ENCODE measurements at places on chromosomes 12 and 14.
A peak's percentile ranks its signal among the peaks of the same experiment; 100 is the strongest.

- no peak for DNase-seq
Observed at GRCh38 chr12:52740584-52740983, 36.6 kb downstream of the KRT76 start.

DNA sequence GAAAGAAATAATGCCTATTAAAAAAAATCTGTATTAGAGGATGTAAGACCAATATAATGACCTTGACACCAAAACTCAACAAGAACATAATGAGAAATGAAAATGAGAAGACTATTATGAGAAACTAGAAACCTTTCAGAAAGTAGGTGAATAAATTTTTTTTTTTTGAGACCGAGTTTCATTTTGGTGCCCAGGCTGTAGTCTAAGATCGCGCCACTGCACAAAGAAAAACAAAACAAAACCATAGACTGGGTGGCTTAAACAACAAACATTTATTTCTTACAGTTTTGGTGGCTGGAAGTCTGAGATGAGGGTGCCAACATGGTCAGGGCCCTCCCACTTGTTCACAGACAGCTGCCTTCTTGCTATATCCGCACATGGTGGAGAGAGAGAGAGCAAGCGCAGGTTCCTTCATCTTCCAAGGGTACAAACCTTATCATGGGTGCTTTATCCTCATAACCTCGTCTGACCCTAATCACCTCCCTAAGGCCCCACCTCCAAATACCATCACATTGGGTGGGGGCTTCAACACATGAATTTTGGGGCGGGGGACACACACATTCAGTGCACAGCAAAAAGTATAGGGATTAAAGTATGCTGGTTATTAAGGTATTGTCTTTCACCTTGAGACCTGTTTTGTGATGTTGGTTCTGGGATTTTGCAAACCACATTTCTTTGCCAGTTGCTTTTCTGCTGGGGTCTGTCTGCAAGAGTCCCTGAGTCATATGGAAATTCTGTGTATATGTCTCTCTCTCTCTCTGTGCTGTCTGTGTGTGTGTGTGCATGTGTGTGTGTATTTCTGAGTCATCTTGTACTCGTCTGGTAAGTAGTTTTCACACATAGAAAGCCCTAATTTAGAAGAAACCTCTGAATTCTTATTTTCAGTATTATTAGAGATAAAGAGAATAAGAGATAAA lies 26.2 kb downstream of the ZCRB1 start:
- DNase-seq: peak; percentile 32

DNA sequence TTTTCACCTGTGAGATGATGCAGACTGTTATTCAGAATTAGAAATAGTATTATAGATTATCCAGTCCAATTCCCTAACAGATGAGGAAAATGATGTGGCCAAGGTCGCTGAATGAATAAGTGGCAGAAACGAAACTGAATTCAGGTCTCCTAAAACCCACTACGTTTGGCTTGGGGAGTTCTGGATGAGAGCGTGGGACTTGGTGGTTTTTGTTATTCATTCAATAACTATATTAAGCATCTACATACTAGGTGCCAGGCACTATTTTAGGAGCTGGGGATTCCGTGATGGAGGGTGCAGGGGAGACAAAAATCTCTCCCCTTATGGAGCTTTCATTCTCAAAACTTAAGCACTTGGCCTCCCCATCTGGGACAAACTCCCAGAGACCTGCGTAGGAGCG lies 813 bp upstream of the CCDC184 start:
- no peak for DNase-seq

DNA sequence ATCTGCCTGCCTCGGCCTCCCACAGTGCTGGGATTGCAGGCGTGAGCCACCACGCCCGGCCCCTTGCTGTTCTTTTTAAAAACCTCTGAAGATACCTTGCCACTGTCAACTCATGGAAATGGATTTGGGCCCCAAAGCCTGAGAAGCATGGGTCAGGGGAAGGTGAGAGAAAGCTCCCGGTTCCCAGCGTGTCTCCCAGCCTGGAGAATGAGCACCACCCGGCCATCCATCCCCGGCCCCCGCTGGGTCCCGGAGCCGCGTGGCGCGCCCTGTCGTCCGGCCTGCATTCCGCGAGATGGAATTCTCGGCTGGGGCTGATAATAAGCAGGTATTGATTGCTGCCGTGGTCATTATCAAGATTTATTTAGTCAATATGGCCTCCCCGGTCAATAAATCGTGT lies 126.5 kb upstream of the MYL2 start:
- no peak for DNase-seq

GRCh38 chr12:60210756-60211155 lies 614.9 kb downstream of the SLC16A7 start:
- no peak for DNase-seq

DNA sequence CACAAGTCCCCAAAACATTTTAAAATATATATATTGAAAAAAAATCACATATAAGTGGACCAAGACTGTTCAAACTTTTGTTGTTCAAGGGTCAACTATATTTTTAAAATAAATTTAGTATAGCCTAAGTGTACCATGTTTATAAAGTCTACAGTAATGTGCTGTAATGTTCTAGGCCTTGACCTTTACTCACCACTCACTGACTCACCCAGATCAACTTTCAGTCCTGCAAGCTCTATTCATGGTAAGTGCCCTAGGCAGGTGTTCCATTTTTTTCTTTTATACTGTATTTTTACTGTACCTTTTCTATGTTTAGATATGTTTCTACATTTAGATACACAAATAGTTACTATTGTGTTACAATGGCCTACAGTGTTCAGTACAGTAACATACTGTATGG lies 23.4 kb upstream of the TMTC1 start:
- DNase-seq: no peak

DNA sequence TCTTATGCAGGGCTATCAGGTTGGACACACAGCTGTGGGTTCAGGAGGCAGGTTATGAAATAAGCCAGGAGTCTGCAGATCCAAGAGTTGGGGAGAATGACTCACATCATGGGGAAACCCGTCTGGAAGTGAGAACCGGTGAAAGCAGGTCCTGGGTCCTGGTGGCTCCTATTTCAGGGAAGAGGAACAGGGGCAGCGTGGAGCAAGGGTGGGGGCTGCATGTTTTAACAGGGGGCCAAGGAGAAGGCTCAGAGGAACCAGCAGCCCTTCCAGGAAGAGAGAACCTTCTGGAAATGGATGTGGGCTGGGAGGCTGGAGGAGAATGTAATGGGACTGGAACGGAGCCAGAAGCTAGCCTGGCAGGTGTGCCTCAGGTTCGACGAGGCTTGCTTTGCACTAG lies 7.8 kb upstream of the KRT74 start:
- DNase-seq: no peak

DNA sequence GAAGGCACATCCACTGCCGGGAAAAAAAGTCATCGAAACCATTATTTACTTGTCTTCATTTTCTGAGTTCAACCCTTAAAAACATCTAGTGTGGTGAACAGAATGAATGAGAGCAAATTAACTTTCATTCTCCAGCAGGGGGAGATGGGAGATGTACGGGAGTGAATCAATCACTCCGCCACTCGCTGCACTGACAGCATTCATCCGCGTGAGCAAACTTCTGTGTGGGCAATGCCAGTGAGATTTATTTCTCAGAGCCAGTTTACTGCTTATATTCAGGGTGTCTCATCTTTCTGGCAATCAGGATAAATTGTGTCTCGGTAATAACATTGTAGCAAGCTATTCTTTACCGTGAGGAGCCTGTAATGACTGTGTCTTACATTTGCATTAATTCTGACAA lies 463.6 kb upstream of the MIS18BP1 start:
- no peak for DNase-seq

DNA sequence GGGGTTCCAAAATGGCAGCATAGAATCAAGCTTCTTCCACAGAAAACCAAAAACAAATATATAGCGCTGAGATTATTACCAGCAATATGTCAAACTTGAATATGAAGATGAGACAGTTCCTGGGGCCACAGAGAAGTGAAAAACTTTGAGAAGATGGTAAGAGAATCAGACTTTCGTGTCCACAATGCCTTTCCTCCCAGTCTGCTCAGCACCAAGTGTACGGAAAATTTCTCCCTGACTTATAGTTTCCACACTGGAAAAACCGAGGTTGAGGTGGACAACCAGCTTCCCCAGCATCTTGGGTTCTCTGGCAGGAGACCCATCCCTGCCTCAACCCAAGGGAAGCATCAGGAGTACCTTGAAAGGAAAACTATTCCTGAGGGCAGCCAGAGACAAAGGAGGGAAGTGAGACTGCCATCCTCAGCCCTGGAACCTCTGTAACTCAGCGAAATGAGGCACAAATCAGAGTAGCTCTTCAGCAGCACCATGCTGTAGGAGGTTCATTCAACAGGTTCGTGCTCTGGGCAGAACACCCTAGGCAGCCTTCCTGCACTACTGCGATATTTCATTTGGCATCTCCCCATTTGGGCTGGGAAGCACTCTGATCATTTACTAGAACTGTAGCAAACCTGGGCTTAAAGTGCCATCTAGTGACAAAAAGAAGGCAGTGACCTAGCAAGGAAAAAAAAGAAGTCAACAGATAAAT lies 52.4 kb upstream of the CAPRIN2 start:
- DNase-seq: no peak

- no peak for DNase-seq
Observed at GRCh38 chr14:54025661-54026060, 69.0 kb upstream of the BMP4 start.

DNA sequence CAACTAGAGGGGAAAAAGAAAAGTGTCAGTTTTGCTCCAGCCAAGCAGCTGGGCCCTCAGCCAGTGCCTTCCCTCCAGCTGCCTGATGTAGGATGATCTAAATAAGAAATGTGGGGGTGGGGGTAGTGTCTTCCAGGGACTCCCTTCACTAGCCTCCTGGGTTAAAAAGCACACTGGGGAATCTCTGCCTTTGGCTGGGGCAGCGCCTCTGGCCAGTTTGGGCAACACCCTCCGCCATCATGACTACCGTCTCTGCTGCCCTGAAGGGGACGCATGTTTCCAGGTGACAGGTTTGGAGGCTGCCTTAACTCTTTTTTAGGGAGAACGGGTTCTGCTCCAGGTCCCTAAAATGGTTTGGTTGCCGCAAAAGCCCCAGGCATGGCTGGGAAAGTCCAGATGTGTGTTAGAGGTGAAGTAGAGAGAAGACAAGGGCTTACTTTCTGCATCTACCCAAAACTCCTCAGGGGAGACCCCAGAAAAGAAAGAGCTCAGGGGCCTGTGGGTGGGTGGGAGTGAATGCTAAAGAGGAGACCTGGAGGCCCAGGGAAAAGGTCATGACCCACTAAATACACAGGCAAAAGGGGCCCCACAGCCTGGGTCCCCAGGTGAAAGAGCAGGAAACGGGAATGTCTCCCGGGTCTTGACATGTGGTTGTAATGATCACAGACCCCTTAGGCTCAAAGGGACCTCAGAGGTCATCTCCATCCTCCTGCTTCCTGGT lies 132.8 kb upstream of the CCND2 start:
- no peak for DNase-seq

GRCh38 chr12:120816363-120816762 lies 87.8 kb downstream of the SPPL3 start:
- no peak for DNase-seq

DNA sequence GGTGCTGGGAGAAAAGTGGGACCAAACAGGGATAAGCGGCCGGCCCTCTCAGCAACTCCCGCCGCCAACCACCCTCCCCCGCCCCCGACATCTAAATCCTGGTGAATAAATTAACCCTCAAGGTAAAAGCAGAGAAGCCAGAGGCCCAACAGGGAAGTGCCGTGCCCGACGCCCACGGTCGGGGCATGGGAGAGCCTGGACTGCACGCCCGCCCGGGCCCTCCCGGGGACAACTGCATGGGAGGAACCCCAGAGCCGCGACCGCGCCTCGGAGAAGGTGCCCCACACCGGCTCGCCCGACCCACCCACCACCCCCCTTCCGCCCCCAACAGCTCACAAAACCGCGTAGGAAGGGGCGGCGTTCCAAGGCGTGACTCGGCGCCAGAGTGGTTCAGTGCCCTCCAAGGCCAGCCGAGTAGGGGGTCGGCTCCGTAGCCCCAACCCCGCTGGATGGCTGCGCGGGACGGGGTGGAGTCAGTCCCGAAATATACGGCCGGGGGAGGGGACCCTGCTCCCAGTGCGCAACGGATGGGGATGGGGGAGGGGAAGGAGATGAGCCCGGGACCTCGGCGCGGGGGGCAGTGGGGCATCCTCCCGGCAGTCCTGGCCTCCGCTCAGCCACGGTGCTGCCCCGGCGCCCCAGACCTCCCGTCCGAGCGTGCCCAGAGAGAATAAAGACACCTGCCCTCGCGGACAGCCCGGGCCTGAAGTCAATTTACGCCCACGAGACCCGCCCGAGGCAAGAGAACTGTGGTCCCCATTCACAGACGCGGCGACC lies 732 bp downstream of the SLC25A29 start:
- DNase-seq: no peak

DNA sequence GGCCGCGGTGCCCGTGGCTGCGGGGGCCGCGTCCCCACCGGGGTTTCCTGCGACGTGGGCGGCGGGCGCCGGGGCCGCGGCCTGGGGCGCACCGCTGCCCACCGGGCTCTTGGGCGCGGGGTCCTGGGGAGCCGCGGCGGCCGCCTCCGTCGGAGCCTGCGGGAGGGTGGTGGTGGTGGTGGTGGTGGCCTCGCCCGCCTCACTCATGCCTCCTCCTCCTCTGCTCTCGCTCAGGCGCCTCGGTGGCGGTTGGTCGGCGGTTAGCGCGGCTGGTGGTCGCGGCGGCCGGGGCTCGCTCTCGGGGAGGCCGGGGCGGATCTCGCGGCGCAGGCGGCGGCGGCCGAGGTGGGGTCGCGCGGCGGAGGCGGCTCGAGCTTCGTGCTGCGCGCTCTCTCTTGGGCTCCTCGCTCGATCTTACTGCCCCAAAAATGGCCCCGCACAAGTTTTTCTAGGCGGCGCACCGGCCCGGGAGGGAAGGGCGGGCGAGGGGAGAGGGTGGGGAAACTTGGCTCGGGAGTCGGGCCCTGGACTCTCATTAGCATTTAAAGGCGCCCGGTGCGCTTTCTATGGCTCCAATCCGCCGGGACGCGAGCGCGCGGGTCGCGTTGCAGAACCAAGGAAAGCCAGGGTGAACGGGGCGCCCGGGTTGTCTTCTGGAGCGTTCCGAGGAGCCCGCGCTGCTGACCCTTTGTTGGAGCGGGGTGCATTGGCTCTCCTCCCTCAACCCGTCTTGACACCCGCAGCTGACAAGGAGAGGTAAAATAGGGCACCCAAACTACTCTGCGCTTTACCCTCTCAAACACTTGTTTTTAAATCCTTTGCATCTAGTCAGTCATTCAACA lies at the start of gene YBX3:
Gene YBX3, minus strand, starts transcription at position 419 of the 842 bp plus-strand sequence. Its CDS starts 212 bp downstream, at position 207.
- DNase-seq: peak; percentile 56

DNA sequence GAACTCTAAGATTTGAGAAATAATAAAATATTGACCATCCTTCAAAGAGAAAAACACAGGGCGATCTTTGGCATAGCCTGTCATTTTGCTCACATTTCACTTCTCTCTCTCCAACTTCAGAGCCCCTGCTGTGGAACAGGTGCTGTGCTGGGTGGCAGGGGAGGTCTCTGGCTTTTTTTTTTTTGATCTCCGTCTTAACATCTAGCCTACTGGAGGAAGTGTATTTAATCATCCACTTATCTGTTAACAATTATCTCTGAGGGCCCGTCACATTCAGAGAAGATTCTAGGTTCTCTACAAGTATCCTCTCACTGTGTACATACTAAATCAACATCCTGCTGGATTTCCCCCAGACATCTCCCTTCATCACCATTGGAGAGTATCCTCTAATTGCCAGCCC lies 34.1 kb downstream of the CHST11 start:
- DNase-seq: no peak
